ENCODE measurements at places on chromosomes 2 and 18.

GRCh38 chr2:165587335-165587938, 117.9 kb downstream of the CSRNP3 start:
- no peak for DNase-seq

- no peak for DNase-seq
Measured at GRCh38 chr2:46836295-46837111, 79.1 kb downstream of the MCFD2 start.

DNA sequence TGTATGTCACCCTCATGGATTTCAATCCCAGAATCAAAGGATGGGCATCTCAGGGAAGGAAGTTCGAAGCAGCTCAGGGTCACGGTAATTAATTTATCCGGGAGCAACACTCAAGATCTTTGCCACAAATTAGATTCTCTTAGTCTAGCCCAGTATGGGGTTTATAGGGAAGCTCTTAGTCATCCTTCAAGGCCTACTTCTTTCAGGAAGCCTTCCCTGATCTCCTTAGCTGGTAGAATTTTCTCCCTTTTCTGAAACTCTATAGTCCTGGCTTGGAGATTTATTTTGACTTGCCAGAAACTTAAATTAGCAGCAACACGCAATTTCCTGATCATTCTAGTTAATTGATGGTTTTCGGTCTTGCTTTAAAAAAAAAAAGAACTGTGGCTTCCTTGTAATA, 20.5 kb upstream of the GREB1 start:
- no peak for DNase-seq

- DNase-seq: no peak
Measured at GRCh38 chr2:170122883-170123547, 54.9 kb upstream of the MYO3B start.

- no peak for DNase-seq
Measured at GRCh38 chr2:222423632-222424275, 589 bp upstream of the SGPP2 start.

DNA sequence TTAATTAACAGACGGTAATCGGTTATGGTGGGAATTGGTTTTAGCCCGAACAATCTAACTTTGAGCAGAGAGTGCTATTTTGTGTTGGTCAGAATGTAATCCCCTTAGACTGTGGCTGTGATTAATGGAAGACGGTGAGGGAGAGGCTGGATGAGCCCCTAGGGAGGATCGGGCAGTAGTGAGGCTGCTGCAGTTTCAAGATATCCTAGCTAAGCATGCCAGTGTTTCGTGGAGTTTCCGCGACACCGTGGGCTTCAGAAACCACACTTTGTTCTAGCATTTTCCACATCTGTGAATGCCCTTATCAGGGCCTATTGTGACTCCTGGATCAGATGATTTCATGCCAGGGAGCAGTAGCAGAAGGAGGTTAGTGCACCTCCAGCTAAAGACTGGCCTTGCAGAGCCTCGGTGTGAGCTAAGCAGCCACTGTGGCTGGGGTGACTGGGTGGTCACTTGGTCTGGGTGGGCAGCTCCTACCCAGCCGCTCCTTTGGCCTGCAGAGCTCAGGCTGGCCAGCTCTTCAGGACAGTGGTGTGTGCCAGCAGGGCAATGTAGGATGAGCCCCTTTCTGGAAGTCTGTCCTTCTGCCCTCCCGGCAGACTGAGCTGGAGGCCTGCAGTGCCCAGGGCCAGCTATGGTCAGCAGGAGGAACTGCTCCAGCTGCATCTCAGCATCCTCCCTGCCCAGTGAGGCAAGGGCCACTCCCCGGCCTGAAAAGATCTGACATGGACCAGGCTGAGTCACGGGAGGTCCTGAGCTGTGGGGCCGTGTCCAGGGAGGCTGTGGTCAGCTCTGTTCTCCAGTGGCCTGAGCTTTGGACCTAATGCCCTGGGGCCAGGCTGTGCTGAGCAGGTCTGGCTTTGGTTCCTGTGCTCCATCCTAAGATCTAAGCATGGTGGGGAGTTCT, 142.6 kb upstream of the GPC1 start:
- no peak for DNase-seq

DNA sequence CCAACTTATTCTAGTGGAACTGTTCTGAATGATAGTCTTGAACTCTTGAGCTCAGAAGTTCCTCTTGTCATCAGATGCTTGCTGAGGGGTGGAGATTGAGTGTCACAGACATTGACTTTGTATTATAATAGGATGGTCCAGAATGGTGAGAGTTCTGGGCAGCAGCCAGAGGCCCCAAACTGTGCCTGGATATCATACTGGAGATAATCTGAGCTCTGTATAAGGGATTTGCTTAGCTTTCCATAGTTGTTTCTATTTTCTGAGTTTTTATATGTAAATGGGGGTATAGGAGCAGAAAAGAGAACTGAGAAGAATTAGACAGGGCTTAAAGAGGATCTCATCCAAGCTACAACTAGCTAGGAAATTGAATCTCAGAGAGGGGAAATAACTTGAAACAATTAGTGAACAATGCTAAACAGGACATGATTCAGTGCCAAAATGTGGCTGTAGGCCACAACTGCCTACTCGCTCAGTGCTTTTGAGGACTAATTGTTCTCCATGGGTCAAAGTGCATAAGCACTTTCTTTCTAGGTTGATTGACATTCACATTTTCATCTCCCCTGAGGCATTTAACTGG, 10.1 kb upstream of the LCLAT1 start:
- DNase-seq: no peak

DNA sequence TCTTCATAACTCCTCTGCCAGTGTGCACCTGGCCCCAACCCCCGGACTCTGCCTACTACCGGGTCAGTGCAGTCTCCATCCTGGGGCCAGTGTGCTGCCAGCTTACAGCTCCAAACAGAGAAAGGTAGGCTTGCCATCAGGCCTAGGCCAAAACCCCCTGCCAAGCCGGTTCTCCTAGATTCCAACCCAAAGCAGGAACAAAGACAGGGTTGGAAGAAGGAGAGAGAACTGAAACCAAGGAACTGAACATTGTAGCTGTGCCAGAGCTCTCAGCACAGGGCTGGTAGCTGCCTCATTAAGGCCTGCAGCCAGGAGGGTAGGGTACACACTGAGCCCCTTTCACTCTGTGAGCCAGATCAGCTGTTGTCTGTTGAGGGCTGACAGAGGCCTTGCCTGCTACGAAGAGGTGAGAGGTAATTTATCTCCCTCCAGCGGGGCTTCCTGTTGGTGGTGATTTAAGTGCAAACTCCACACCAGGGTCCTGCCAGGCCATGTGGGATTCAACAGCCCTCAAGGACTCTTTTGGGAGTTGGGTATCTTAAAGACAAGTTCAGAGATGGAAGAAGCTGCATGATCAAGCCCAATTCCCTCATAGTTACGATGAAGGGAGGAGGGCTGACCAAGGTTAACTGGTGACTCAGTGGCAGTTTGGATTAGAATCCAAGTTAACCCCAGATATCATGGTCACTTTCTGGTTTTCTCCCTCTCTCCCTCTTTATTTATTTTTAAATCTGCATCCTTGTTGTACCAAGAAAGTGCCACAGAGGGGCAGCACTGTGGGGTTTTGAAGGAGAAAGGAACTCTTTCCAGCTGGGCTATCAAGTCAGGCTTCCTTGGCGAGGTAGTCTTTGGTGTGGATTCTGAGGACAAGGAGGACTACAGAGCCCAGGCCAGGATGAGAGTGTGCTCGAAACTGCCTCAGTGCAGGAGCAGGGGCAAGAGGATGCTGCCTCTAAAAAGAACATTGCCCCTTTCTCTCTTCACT, 48.1 kb downstream of the CYRIA start:
- DNase-seq: no peak

DNA sequence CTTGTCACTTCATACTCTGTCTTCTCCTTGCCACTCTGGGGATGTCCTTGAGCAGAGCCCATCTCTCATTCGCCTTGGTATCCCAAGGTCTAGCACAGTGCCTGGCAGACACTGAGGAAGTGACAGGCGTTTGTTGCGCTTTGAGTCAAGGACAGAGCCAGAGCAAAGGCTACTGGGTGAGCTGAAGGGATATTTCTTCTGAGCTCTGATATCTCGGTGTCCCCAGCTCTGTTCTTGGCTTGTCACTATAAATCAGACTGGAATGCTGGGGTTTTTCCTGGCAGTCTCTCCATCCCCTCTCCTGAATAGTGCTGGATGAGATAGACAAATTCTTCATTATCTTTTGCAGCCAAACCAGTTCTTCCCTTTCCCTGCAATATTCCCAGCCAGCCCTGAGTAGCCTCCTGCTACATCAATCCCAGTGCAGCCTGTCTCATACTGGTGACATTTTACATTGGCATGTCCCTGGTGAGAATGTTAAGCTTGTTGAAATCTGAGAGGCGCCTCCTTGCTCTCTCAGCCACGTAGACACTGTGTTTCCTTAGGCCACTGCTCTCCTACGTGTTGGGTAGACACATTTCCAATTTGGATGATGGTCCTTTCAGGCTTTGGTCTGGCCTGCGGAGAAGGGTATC, 61.7 kb downstream of the CTIF start:
- no peak for DNase-seq

DNA sequence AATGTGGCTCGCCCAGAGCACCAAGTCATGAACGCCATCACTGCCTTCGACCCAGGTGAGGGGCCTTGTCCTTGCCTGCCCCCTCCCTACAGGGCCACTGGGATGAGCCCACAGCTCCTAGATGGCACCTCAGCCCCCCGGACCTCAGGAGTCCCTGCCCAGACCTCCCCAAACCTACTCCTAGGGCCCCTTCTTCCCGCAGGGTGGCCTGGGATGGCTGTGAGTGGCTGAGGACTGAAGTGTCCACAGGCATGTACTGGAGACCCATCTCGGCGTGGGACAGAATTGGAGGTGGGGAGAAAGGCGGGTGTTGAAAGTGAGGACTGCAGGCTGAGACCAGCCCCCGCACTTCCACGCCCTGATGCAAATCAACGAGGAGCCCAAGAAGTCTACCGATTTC, 2.8 kb upstream of the TUBB6 start:
- no peak for DNase-seq

- DNase-seq: no peak
Measured at GRCh38 chr2:48749291-48750127, 6.0 kb downstream of the LHCGR start.

GRCh38 chr2:170771421-170771937, 1.3 kb downstream of the ERICH2 start:
- no peak for DNase-seq

- no peak for DNase-seq
Measured at GRCh38 chr2:215681799-215682596, 246.1 kb upstream of the FN1 start.

GRCh38 chr18:46054956-46055837, 16.9 kb downstream of the PSTPIP2 start:
- no peak for DNase-seq

GRCh38 chr2:163518762-163519161, 217.0 kb downstream of the FIGN start:
- no peak for DNase-seq

DNA sequence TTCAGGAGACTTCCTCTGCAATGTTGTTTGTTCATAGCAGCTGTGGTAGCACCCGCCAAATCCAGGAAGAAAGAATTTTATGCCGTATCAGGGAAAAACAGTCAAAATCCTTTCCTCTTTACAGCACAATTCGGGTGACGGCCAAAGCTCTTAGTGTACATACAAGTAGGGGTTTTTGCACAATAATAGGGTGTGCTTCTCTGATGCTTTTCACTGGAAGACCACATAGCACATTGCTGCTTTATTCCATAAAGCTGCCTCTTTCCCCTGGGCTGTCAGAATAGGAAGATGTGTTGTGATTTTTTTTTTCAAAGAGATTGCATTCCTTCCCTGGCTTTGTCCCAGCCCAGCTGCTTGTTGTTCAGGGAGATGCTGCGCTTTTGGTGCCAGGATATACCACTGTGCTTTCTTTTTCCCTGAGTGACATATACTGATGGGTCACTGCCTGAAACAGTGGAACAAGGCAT, 27.2 kb upstream of the LANCL1 start:
- DNase-seq: peak; percentile 1

DNA sequence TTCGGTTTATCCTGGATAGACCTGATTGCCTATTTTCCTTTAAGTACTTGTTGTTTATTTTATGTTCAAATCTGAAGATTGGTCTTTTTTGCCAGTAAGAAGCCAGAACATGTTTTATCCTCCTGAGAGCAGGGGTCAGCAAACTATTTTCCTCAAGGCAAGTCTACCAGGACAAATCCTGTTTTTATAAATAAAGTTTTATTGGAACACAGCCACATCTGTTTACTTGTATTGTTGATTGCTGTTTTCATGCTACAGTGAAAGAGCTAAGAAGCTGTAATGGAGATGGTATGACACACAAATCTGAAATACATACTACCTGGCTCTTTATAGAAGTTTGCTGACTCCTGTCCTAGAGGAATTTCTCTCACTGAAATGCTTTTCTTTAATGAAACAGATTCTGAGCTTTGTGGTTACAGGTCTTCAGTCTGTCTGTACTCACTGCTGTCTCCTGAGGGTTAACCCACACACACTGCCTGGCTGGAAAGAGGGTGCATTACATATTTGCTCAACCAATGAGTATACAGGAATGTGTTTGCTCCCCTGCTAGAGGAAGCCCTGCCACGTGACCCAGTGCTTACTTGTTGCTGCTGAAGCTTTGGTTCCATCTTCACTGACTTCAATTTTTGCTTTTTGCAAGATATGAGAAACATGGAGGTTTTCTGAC, 22.6 kb downstream of the MRPL44 start:
- no peak for DNase-seq

GRCh38 chr18:60623331-60623730, 250.8 kb upstream of the MC4R start:
- DNase-seq: no peak

- DNase-seq: no peak
Measured at GRCh38 chr2:203534621-203535077, 452 bp downstream of the RAPH1 start.

GRCh38 chr2:140509765-140510164, 1621.1 kb downstream of the LRP1B start:
- DNase-seq: no peak

DNA sequence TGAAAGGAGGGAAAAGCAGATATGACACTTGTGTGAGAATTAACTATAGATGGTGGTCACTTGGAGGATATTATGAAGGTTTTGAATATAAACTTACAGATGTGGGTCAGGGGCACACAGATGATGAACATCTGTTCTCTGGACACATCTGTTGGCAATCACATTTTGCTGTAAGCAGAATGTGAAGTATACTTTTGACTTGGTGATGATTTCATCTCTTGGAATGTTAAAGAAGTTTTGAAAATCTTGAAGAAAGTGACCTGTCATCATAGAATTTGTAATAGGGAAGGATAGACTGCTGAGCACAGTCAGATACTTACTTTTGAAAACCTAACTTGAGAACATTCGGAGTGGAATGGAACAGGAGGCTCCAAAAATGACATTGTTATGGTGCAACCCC, 40.2 kb downstream of the PIKFYVE start:
- no peak for DNase-seq

GRCh38 chr2:45274250-45274926, 265.1 kb upstream of the SIX2 start:
- peak; percentile 72 for DNase-seq

GRCh38 chr2:158693476-158693875, 101.6 kb upstream of the DAPL1 start:
- DNase-seq: no peak

GRCh38 chr2:12047761-12048160, 301.3 kb downstream of the LPIN1 start:
- DNase-seq: no peak

DNA sequence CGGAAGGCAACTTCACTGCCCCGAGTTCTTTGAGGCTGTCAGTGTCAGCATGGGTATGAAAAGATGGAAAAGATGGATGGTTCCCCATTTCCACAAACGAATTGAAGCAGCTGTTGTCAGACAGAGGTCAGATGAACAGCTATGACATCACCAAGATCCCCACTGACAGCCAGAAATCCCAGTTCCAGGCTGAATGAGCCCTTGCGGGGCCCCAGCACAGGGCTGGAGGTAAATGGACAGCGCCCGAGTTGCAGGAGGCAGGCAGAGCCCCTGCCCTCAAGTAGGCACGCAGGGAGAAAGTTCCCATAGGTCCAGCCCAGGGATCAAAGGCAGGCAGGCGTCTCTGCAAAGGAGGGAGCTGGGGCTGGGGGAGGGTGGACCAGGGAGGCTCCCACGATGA, 169.5 kb upstream of the AGAP1 start:
- no peak for DNase-seq

Data from NCI-H1092 (cell line).